Activated T-helper 1 cell treated with anti-CD3 and anti-CD28 coated beads, Interleukin-12 subunit alpha, Interleukin-12 subunit beta, Interleukin-2, Interleukin-4 antibody, amounts not matched to agents 30 ng/mL and 10 ng/mL and 1 ng/mL, durations not matched to agents 14 hours and 24 hours and 36 hours (primary cell): ENCODE measurements at places on chromosomes 6 and 20.
A peak's percentile ranks its signal among the peaks of the same experiment; 100 is the strongest.

- DNase-seq, result no peak
These were observed 13.2 kb downstream of the CDH26 start for GRCh38 chr20:59971428-59971827.

GRCh38 chr6:43668151-43669028, 19.2 kb downstream of the MRPS18A start:
- peak; percentile 30 for DNase-seq

GRCh38 chr20:16262594-16262993, 310.7 kb downstream of the KIF16B start:
- DNase-seq, result no peak

DNA sequence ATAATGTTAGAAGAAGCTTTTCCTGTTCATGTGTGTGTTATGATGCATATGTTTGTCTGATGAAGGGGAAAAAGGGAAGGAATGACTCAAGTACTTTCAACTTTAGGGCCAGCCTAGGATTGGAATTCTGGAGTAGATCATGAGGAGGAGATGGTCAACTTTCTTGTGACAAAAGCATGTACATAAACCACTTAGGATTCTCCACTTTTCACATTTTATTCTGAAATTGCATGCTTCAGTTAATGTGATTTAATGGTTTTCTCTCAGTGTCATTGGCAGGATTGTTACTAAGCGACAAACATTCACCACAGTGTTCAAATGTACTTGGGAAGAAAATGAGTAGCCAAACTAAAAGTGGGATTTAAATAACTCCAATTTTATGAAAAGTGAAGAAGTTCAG, 80.1 kb downstream of the UTRN start:
- DNase-seq, result no peak

- DNase-seq, result no peak
These were observed 218.3 kb downstream of the PREX1 start for GRCh38 chr20:48609491-48609978.

DNA sequence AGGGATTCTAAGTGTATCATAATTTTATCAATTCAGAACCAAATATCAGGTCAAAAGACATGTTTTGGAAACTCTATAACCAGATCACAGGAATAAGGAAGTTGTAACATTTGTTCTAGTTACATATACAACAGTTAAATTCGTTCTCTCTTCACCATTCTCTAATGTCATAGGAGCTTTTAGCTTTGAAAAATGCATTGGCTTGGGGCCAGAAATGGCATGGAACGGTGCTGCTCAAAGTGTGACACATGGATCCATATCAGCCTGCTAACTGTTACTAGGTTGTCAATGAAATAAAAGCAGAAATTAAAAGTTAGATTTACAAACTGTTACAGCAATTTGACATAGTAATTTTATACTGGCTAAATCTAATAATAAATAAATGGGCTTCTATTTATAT, 120.3 kb downstream of the LCA5 start:
- DNase-seq, result no peak

GRCh38 chr6:3729603-3730344, 21.7 kb downstream of the PXDC1 start:
- no peak for DNase-seq

GRCh38 chr6:166719019-166719418, 92.0 kb upstream of the RPS6KA2 start:
- no peak for DNase-seq
